ENCODE measurements at places on chromosomes 7 and 10. TPM values are rescaled to one million over a fixed set of nuclear protein-coding genes. Genes with fewer than 3 reads are reported as not detected.

Gene NXPH1
- not detected for total RNA-seq

Gene SHTN1
- 15.9 TPM for total RNA-seq

Gene TRUB1
- 28.4 TPM for total RNA-seq

Gene OR6B1
- not detected for total RNA-seq

Gene POU6F2
- 1.4 TPM for total RNA-seq

Gene SPDYE8
- not detected for total RNA-seq

Gene ADAM22
- 8.6 TPM for total RNA-seq

Gene CHN2
- total RNA-seq = 4.2 TPM

DNA sequence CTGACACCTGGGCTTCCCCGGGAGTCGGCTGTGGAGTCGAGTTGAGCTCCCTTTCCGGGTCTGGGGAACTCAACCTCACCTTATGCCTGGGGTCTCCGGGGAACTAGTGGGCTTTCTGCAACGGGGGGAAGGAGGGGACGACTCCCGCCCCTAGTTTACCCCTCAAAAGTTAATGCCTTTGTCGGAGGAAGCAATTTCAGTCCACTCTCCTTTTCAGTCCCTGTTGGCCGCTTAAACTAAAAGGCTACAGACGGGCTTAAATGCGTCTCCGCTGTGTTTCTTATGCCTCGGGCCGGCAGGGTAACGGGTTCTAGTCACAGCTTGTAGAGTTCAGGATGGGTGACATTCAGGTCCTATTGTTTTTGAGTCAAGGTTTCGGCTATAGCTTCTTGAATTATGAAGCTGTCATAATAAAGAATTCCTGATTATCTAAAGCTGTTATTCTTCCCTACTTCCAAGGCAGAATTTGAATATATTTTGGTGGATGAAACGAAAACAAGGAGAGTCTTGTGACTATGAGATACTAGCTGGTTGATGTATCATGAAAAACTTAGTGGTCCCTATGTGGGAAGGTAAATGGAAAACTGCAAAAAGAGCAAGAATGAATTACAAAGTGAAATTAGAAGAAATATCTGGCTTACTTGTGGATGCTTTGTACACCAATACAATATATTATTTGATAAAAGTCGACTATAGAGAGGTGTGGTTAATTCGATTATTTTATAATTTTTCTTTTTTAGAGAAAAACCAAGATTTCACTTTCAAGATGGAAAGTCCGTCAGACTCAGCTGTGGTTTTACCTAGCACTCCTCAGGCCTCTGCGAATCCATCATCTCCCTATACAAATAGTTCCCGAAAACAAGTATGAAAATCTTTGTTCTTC is 495 bp downstream of the SFR1 start:
- peaks cover 15% of the 10 kb centered on the region for H3K4me1 ChIP-seq
- H3K36me3 ChIP-seq = no peaks in the 10 kb centered on the region
- peak; percentile 29 for DNase-seq
- H3K27ac ChIP-seq = peak overlapping the region; percentile 99
- H3K27me3 ChIP-seq = no peaks in the 10 kb centered on the region

GRCh38 chr10:130615457-130615856 is 479.3 kb downstream of the GLRX3 start:
- H3K27me3 ChIP-seq = no peaks in the 10 kb centered on the region
- DNase-seq = no peak
- H3K27ac ChIP-seq = no peak overlapping the region
- H3K4me1 ChIP-seq = no peaks in the 10 kb centered on the region
- no peaks in the 10 kb centered on the region for H3K36me3 ChIP-seq

- H3K27ac ChIP-seq = no peak overlapping the region
- no peaks in the 10 kb centered on the region for H3K27me3 ChIP-seq
- DNase-seq = peak; percentile 50
- H3K4me3 ChIP-seq = no peak overlapping the region
- H3K4me1 ChIP-seq = peaks cover 36% of the 10 kb centered on the region
- no peaks in the 10 kb centered on the region for H3K36me3 ChIP-seq
Measured at GRCh38 chr10:13724484-13724883, 137.7 kb downstream of the PRPF18 start.

- H3K4me3 ChIP-seq = no peak overlapping the region
- no peak for DNase-seq
- H3K4me1 ChIP-seq = no peaks in the 10 kb centered on the region
Measured at GRCh38 chr10:109991266-109991855, 16.4 kb upstream of the ADD3 start.

- peaks cover 20% of the 10 kb centered on the region for H3K4me1 ChIP-seq
- H3K27ac ChIP-seq = peak within 1 kb of the TSS; percentile 98
- H3K27me3 ChIP-seq = no peaks in the 10 kb centered on the region
- H3K36me3 ChIP-seq = no peaks in the 10 kb centered on the region
- peak; percentile 73 for DNase-seq
- H3K4me3 ChIP-seq = peak within 1 kb of the TSS; percentile 59
Measured at GRCh38 chr10:24723788-24724380, at the start of gene ARHGAP21. ARHGAP21 (minus strand) TSS chr10:24723887; CDS start chr10:24721899, 1,988 bp downstream.

- peak; percentile 71 for DNase-seq
- peaks cover 13% of the 10 kb centered on the region for H3K36me3 ChIP-seq
- H3K4me3 ChIP-seq = peak overlapping the region; percentile 60
- no peak overlapping the region for H3K27ac ChIP-seq
- H3K27me3 ChIP-seq = no peaks in the 10 kb centered on the region
Measured at GRCh38 chr7:45917658-45918057, 3.4 kb downstream of the IGFBP3 start.

GRCh38 chr7:91344911-91345310 is 80.7 kb downstream of the FZD1 start:
- no peaks in the 10 kb centered on the region for H3K27me3 ChIP-seq
- H3K36me3 ChIP-seq = no peaks in the 10 kb centered on the region
- DNase-seq = no peak
- H3K4me3 ChIP-seq = no peak overlapping the region
- no peak overlapping the region for H3K27ac ChIP-seq
- peaks cover 17% of the 10 kb centered on the region for H3K4me1 ChIP-seq

- peaks cover 2% of the 10 kb centered on the region for H3K4me1 ChIP-seq
- peak overlapping the region; percentile 73 for H3K4me3 ChIP-seq
- no peaks in the 10 kb centered on the region for H3K27me3 ChIP-seq
- no peak for DNase-seq
- H3K36me3 ChIP-seq = no peaks in the 10 kb centered on the region
Measured at GRCh38 chr7:92837000-92837749, 802 bp upstream of the CDK6 start.

GRCh38 chr7:45973725-45974532 is 52.9 kb upstream of the IGFBP3 start:
- H3K27ac ChIP-seq = no peak overlapping the region
- H3K36me3 ChIP-seq = no peaks in the 10 kb centered on the region
- no peak overlapping the region for H3K4me3 ChIP-seq
- no peak for DNase-seq
- H3K4me1 ChIP-seq = peaks cover 20% of the 10 kb centered on the region

- H3K27ac ChIP-seq = no peak overlapping the region
- no peak for DNase-seq
- H3K36me3 ChIP-seq = no peaks in the 10 kb centered on the region
Measured at GRCh38 chr10:95221124-95221523, 27.1 kb downstream of the ACSM6 start.

GRCh38 chr10:101146392-101147251 is 15.5 kb downstream of the TLX1 start:
- no peak for DNase-seq
- H3K27me3 ChIP-seq = peaks cover 98% of the 10 kb centered on the region
- H3K4me3 ChIP-seq = no peak overlapping the region
- H3K27ac ChIP-seq = no peak overlapping the region
- peaks cover 6% of the 10 kb centered on the region for H3K4me1 ChIP-seq

- H3K4me1 ChIP-seq = no peaks in the 10 kb centered on the region
- no peak overlapping the region for H3K27ac ChIP-seq
Measured at GRCh38 chr7:110573862-110574528, 516.9 kb upstream of the LRRN3 start.

DNA sequence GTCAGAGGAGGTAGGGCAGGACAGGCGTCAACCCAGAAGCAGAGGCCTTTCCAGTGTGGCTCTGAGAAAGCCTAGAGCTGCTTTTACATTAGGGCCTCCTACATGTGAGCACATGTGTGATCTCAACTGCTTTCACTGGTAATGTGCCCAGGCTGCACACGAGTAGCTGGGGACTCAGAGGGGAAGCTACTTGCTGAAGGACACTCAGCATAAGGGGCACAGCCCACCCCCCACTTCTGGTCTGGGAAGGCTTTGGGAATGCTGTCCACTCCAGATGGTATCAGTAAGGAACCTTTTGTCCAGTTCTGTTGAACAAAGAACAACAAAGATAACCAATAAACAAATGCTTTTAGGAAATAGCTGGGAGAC is 18.9 kb downstream of the PRF1 start:
- H3K27ac ChIP-seq = no peak overlapping the region
- peaks cover 3% of the 10 kb centered on the region for H3K4me1 ChIP-seq
- no peaks in the 10 kb centered on the region for H3K27me3 ChIP-seq
- H3K36me3 ChIP-seq = no peaks in the 10 kb centered on the region
- no peak overlapping the region for H3K4me3 ChIP-seq
- DNase-seq = no peak

DNA sequence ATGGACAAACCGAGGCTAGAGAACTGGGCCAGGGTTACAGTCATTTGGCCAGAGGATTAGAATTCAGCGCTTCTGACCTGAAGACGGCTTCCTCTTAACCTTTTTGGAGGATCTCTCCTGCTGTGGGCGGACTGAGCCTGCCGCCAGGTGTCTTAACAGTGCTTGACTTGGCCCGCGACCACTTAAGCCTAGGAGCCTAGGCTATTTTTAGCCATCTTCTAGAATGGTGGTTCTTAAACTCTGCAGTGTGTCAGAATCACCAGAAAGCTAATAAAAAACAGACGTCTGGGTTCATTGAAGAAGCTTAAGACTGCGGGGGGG is 722 bp downstream of the MDH2 start:
- H3K4me1 ChIP-seq = peaks cover 23% of the 10 kb centered on the region
- peaks cover 47% of the 10 kb centered on the region for H3K36me3 ChIP-seq
- H3K27ac ChIP-seq = peak overlapping the region; percentile 87
- H3K27me3 ChIP-seq = no peaks in the 10 kb centered on the region
- H3K4me3 ChIP-seq = peak overlapping the region; percentile 82

GRCh38 chr7:66297579-66297978 is 92.4 kb downstream of the TPST1 start:
- H3K4me3 ChIP-seq = no peak overlapping the region
- H3K27ac ChIP-seq = no peak overlapping the region
- no peaks in the 10 kb centered on the region for H3K36me3 ChIP-seq
- no peak for DNase-seq

DNA sequence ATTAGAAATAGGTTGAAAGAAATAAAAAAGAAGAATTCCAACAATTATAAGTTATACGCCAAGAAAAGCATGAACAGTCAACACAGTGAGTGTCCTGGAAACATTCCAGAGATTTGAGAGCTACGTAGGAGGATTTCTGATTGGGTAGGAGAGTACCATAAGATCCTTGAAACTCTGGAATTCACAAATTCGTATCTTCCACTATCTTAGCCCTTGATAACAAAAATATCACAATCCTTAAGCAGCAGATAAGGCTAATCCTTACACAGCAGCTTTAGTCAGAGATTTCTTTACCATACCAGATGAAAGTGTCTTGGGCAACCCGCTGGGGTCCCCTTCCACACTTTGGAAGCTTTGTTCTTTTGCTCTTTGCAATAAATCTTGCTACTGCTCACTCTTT is 8.2 kb downstream of the TPK1 start:
- H3K27ac ChIP-seq = peak overlapping the region; percentile 48
- DNase-seq = no peak
- H3K27me3 ChIP-seq = no peaks in the 10 kb centered on the region

- no peaks in the 10 kb centered on the region for H3K27me3 ChIP-seq
- peak within 1 kb of the TSS; percentile 19 for H3K4me3 ChIP-seq
- peak within 1 kb of the TSS; percentile 30 for H3K27ac ChIP-seq
- peaks cover 12% of the 10 kb centered on the region for H3K4me1 ChIP-seq
Measured at GRCh38 chr7:117322741-117323304, at the start of gene WNT2. WNT2 (minus strand) TSS chr7:117323058; CDS start chr7:117322989, 69 bp downstream.

DNA sequence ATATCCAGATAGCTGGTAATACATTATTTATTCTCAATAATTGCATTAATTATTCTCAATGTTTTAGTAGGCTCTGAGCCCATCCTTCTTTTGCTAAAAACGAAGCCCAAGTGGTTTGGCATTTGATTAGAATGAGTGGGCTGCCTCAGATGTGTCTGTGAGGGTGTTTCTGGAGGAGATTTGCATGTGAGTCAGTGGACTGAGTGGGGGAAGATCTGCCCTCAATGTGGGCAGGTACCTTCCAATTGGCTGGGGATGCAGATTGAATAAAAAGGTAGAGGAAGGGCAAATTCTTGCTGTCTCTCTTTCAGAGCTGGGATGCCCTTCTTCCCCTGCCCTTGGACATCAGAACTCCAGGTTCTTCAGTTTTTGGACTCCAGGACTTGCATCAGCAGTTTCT is 290.6 kb upstream of the SMIM30 start:
- H3K27ac ChIP-seq = no peak overlapping the region
- H3K36me3 ChIP-seq = no peaks in the 10 kb centered on the region
- no peak for DNase-seq
- H3K27me3 ChIP-seq = no peaks in the 10 kb centered on the region

- H3K27me3 ChIP-seq = no peaks in the 10 kb centered on the region
- H3K4me1 ChIP-seq = no peaks in the 10 kb centered on the region
- no peak overlapping the region for H3K27ac ChIP-seq
- no peak overlapping the region for H3K4me3 ChIP-seq
Measured at GRCh38 chr10:80168679-80169380, 36.3 kb downstream of the PLAC9 start.

DNA sequence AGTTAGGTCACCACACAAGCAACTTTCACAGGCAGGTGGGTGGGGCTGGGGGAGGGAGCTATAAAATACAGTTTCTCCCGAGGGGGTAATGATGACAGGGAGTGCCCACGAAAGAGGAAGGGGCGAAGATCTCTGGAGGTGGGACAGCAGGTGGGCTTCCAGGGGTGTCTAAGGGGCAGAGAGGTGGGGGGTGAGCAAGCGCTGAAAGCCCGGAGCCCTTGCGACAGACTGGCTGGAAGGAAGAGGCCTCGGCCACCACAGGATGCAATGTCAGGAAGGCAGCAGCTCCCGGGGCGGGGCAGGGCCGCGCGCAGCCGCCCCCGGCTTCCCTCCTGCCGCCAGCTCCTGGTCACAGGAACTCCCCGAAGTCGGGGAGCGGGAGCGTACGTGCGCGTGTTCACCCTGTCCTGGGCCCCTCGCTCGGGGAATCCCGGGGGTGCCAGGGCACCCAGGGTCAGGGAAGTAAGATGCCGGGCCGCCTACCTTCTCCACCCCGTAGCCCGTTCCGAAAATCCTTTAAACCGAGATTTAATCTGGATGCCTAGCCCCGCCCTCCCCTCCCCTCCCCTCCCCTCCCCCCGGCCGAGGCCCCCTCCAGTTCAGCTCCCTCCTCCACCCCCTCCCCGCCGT is 105.2 kb upstream of the PPIF start:
- no peak for DNase-seq
- H3K4me3 ChIP-seq = peak overlapping the region; percentile 55
- H3K27ac ChIP-seq = peak overlapping the region; percentile 64

DNA sequence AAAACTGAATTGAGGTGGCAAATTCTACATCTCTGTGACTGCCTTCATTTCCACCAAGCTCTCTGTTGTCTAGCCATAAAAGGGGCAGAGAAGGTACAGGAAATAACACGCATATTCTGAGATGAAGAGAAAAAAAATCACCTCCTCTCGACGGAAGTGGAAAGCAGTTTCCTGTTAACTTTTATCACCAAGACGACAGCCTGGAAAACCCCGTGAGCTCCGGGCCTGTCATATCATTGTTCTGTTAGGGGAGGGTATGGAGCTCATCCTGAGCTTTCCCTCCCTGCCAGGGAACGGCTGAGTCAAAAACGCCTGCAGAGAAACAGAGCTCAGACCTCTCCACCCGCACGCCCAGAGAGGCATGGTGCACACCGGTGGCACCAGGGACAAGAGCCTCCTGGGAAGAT is 200.3 kb downstream of the PRPF18 start:
- no peaks in the 10 kb centered on the region for H3K36me3 ChIP-seq
- H3K4me1 ChIP-seq = peaks cover 45% of the 10 kb centered on the region
- H3K27me3 ChIP-seq = no peaks in the 10 kb centered on the region
- H3K27ac ChIP-seq = peak overlapping the region; percentile 58
- H3K4me3 ChIP-seq = no peak overlapping the region
- no peak for DNase-seq

GRCh38 chr10:127532659-127533058 is 16.4 kb upstream of the NPS start:
- no peaks in the 10 kb centered on the region for H3K36me3 ChIP-seq
- H3K27me3 ChIP-seq = no peaks in the 10 kb centered on the region
- H3K4me1 ChIP-seq = no peaks in the 10 kb centered on the region
